ENCODE measurements at places on chromosomes 6 and 20.
A peak's percentile ranks its signal among the peaks of the same experiment; 100 is the strongest.

DNA sequence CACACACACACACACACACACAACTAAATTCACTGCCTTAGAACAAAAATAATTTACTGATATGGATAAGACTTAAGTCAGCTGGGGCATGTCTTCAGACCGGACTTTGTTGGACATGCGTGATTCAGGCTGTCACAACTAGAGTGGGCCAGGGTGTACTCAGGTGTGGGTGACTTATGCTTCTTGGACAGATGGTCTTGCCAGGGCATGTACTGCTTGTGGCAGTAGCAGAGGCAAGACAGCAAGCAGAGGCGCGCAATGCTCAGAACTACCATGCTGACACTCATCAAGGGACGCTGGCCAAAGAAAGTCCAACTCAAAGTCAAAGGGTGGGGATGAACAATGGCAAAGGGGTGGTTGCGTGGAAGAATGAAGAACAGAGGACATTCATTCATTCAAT, 437.5 kb downstream of the CBLN4 start:
- peak; percentile 12 for DNase-seq

DNA sequence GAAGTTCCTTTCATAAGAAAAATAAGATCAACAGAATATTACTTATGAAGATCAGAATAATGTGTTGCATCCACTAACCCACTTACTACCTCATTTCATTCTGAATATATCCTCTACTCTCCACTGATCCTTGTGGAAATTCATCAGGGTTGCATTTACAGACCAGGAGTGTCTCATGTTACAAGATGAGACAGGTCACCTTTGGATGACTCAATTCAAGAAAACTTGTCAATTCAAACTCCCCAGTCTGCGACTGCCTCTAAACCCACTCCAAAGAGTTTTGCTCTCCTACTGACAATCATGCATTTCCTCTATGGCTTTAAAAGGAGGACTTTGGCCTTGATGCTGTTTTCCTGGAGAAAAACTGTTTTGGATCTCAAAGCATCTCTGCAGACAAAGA, 68.4 kb downstream of the ID4 start:
- DNase-seq = peak; percentile 20

DNA sequence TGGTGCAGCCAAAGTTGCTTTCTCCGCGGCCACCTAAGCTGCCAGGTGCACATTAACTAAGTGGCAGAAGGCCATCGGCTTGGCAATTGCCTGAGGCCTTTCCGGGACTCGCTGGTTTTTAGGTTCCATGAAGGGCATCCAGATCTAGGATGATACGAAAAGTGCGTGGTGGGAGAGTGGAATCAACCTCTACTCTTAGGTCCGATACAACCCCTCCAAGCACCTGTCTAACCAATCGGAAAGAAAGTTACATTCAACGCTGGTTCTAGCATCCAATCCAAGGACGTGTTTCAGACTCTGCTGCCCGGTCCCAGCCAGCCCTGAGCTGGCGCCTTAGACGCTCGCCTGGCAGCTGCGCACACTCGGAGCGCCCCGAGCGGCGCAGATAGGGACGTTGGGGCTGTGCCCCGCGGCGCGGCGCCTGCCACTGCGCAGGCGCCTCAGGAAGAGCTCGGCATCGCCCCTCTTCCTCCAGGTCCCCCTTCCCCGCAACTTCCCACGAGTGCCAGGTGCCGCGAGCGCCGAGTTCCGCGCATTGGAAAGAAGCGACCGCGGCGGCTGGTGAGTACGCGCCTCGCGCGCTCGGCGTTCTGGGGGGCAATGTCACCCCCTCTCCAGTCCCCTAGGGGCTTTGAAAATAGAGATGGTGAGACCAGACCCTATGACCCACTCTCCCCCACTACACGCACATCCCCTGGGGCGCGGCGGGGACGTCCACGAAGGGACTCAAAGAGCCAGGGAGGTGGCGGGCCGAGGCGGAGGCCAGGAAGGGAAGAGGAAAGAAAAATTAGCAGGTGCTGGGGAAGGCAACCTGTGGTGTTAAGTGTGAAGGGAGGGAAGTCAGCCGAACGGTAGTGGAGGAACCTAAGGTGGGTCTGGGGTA, at the start of gene ENPP4:
Gene ENPP4 (plus strand): TSS at position 361 of the 883 bp plus-strand sequence. CDS start 9,595 bp downstream, outside the sequence.
- peak; percentile 29 for DNase-seq

GRCh38 chr6:104639668-104640067, 220.1 kb downstream of the HACE1 start:
- peak; percentile 10 for DNase-seq

DNA sequence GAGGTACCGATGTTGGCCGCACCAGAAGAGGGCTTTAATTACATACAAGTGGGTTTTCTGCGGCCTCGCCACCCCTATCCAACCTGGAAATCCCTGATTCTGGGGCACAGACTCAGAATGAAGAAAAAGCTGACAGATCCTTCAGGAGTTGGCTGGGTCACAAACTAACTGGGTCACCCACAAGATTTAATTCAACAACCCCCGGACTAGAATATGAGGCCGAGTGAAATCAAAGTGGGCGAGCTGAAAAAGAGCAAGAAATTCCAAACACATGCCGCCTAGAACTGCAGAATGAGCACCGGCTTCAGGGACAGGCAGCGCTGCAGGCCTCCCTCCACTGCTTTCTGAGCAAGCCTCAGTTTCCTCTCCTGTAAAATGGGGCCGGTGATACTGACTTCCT, 30.0 kb downstream of the GRM4 start:
- no peak for DNase-seq

- no peak for DNase-seq
These were observed 98.8 kb upstream of the NXT1 start for GRCh38 chr20:23251779-23252178.

- DNase-seq = no peak
These were observed 41.3 kb upstream of the ZMYND8 start for GRCh38 chr20:47397652-47398301.
